ENCODE measurements at places on chromosomes 2 and 18. TPM values are rescaled to one million over a fixed set of nuclear protein-coding genes. Genes with fewer than 3 reads are reported as not detected.

The RPRM gene
- total RNA-seq = 0.51 TPM

The NR4A2 gene
- total RNA-seq = 0.56 TPM

The CD8B gene
- total RNA-seq = not detected

DNA sequence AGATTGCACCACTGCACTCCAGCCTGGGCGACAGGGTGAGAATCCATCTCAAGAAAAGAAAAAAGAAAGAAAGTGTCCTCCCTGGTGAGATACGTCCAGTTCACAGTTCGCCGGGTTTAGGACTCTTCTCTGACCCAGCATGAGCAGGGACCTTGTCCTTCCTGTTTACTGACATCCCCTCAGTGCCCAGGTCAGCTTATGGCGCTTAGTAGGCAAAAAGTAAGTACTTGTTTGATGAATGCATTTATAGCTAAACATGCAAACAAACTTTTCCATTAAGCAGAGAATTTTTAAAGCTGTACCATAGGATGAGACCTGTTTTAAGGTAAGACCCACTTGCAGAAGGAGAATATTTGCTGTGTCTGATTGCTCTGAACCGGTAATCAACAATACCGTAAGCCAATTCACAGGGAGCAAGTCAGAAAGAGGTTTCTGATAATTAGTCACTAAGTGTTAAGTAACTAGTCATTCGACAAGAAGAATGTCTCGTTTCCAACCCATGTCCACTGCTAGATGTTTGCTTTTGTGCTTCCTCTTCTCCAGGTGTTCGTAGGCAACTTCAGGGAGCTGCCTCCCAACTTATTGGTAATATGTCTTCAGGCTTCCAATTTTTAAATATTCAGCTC, 40.0 kb downstream of the MOGAT1 start:
- DNase-seq = no peak

DNA sequence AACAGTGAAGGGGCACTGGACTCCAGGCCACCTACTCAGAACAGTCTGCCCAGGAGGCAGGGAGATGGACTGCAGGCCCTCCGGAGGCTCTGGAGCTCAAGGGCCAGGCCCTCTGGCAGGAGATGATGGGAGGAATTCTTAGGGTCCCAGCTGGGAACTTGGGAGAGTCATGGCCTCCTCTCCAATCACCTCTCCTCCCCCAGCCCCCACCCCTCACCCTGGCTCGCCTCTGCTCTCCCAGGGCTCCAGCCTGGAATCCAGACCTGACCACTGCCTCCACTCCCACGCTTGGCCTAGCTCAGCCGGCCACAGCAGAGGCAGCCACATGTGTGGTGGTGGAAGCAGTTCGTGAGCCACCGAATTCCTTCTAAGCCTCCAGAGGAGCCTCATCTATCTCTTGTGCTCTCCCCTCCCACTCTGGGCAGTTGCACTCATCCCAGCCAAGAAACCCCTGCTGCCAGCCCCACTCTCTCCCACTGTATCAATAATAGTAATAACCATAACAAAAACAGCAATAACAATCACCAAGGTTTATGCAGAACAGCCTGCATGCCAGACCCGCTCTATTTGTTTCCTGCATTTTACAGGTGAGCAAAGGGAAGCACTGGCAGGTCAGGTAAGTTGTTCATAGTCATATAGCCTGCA, 67.4 kb downstream of the TNS1 start:
- DNase-seq = no peak

All from neural progenitor cell (in vitro differentiated cells).